ENCODE measurements at places on chromosomes 4 and X. TPM values are rescaled to one million over a fixed set of nuclear protein-coding genes. Genes with fewer than 3 reads are reported as not detected.

DNA sequence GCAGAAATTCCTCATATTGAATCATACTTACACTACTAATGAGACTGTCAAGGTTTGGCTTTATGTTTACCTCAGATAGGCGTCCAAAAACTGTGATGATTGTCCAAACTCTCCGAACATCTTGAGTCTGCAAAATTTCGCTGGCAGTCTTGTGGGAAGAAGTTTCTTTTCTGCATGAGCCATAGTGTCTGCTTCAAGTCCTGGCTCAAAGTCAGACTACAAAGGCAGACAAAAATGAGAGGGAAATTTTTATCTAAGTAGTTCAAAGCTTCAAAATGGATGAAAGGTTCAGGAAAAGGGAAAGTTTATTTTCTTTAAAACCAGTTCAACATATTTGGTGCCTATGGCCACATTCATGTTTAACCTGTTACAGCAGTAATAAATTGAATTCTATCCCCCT lies 40.7 kb downstream of the PALLD start:
- H3K27me3 ChIP-seq: peaks cover 4% of the 10 kb centered on the region
- H3K36me3 ChIP-seq: no peaks in the 10 kb centered on the region
- DNase-seq: no peak
- H3K27ac ChIP-seq: no peak overlapping the region

XPNPEP2 gene
- total RNA-seq: 0.07 TPM

PLK4 gene
- total RNA-seq: 3.8 TPM

ERCC6L gene
- total RNA-seq: 0.91 TPM

HPGD gene
- 0.07 TPM for total RNA-seq

Measured in activated B cell treated with CpG ODN at 0.5 μM for 24 hours (primary cell).